Activated CD4-positive, alpha-beta T cell treated with anti-CD3 and anti-CD28 coated beads, Interleukin-2, Interleukin-6, amounts not matched to agents 100 ng/mL and 50 ng/mL, durations not matched to agents 16 hours and 8 hours (primary cell): ENCODE measurements at places on chromosomes 12 and 14.

DNA sequence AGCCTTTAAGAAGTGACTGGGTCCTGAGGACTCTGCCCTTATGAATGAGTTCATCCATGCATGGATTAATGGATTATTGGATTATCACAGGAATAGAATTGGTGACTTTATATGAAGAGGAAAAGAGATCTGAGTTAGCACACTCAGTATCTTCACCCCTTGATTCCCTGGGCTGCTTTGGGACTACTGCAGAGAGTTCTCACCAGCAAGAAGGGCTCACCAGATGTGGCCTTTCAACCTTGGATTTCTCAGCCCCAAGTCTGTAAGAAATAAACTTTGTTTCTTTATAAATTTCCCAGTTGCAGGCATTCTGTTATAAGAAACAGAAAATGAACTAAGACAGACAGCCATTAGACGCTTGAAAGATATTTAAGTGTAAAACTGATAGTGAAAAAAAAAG lies 509.2 kb downstream of the FLRT2 start:
- no peak for DNase-seq

DNA sequence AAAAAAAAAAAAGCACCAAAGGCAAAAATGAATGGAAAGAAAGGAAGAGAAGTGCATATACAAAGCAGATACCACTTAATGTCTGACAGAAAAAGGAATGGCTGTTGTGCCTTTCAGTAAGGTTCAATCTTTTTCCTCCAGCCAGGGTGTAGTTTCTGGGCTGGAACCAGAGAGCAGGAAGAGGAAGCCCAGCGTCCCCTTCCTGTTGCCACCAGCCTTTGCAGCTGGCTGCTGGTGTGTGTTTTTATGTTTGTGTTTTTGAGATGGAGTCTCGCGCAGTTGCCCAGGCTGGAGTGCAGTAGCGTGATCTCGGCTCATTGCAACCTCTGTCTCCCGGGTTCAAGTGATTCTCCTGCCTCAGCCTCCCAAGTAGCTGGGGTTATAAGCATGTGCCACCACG lies 64.6 kb upstream of the LTA4H start:
- DNase-seq: peak; percentile 5

DNA sequence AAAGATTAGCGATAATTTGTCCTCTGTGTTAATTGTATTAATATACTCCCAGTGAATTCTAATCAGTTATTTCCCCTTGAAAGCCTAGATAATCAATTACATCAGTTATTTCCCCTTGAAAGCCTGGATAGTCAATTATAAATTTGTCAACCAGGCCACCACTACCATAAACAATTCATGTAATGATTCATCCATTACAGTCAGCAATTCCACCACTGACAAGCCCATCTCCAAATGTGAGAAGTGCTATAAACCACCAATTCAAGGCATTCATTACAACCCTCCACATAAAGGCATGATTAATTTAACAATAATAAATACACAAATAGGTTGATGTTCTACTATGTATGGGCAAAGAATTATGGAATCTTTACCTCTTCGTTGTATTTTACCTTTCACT lies 40.9 kb downstream of the INTS13 start:
- peak; percentile 6 for DNase-seq

- DNase-seq: peak; percentile 39
Measured at GRCh38 chr14:54901380-54902142, 1.1 kb downstream of the GCH1 start.

GRCh38 chr12:68279227-68280054 lies 26.0 kb upstream of the IL22 start:
- DNase-seq: peak; percentile 72

GRCh38 chr12:56431850-56432249 lies 17.4 kb downstream of the TIMELESS start:
- DNase-seq: no peak
